ENCODE measurements at places on chromosomes 3 and 15.

GRCh38 chr3:143158014-143158988, 38.7 kb downstream of the CHST2 start:
- DNase-seq: peak; percentile 72

GRCh38 chr3:10430805-10431204, 74.6 kb downstream of the ATP2B2 start:
- DNase-seq: no peak

- DNase-seq: peak; percentile 13
Measured at GRCh38 chr15:54803134-54803808, 393.5 kb downstream of the RSL24D1 start.

DNA sequence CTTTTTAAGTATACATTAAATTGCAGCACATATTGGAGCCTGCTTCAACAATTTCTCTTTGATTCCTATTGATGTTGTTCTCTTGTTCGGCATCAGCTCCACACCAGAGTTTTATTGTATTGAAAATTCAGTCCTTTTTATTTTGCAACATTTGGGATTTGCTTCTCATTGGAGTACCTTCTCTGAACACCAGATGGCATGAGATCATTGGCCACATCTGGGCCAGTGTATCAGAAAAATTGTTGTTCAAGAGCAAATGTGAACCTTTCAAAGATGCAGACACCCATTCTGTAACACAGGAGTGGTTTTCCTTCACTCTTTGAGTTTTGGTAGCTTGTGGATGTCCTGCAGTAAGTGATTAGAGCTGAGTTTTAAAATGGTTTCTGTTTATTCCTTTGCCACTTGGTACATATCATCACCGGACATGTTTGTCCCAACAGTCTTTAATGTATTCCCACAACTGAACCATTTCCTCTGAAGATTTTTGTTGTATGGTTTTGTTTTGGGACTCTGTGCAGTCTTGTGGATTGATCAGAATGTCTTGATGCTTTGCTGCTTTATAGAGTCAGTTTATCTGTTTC, 96.1 kb downstream of the MCTP2 start:
- peak; percentile 36 for DNase-seq

GRCh38 chr15:43517354-43518196, at the start of gene MAP1A:
TSS of gene MAP1A (plus strand) at chr15:43517608. CDS start at chr15:43521474, 3,866 bp downstream.
- no peak for DNase-seq

- DNase-seq: no peak
Measured at GRCh38 chr15:60161704-60162103, 157.6 kb downstream of the FOXB1 start.

DNA sequence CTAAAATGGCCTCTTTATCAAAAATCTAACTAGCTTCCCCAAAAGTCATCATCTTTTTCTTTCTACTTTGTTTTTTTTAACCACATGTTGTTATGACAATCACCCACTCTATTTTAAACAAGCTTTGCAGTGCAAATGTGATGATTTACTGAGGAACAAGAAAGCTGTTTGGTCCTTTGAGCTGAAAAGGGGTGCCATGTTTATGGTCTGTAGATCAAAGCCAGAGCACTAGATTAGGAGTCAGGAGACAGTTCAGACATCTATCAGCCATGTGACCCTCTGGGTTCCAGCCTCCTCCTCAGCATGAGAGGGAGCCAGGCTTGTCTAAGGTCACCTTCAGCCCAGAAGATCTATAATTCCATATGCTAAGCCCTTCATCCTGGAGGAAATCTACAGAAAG, 65.9 kb downstream of the RPL22L1 start:
- DNase-seq: no peak

DNA sequence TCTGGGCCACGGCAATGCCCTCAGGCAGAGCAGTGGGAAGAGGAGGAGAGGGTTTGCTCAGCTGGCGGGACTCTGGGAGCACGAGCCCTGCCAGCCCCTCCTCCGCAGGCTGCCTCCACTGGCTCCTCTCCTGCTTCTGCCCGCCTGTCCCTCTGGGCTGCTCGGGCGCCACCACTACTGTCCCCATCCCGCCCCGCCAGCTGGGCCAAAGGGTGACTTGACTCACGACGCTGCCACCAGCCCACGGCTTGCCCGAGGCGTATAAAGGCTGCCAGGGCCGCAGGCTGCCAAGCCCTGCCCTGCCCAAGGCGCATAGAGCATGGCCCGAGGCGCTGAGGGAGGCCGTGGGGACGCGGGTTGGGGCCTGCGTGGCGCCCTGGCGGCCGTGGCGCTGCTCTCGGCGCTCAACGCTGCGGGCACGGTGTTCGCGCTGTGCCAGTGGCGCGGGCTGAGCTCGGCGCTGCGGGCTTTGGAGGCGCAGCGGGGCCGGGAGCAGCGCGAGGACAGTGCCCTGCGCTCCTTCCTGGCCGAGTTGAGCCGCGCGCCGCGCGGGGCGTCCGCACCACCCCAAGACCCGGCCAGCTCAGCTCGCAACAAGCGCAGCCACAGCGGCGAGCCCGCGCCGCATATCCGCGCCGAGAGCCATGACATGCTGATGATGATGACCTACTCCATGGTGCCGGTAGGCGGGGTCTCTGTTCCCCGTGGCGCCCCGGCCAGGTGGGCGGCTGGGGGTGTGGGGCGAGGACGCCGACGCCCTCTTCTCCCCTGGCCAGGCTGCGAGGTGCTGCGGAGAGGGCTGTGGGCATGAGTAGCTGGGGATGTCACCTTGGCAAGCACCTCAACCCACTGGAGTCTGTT, at the start of gene GLDN:
Gene GLDN (plus strand): TSS at position 290 of the 861 bp plus-strand sequence. CDS start 30 bp downstream, at position 320.
- no peak for DNase-seq

All from activated CD4-positive, alpha-beta T cell treated with anti-CD3 and anti-CD28 coated beads, Interleukin-2, Interleukin-6, amounts not matched to agents 100 ng/mL and 50 ng/mL, durations not matched to agents 16 hours and 8 hours (primary cell).